ENCODE measurements at places on chromosomes 1 and 21.

DNA sequence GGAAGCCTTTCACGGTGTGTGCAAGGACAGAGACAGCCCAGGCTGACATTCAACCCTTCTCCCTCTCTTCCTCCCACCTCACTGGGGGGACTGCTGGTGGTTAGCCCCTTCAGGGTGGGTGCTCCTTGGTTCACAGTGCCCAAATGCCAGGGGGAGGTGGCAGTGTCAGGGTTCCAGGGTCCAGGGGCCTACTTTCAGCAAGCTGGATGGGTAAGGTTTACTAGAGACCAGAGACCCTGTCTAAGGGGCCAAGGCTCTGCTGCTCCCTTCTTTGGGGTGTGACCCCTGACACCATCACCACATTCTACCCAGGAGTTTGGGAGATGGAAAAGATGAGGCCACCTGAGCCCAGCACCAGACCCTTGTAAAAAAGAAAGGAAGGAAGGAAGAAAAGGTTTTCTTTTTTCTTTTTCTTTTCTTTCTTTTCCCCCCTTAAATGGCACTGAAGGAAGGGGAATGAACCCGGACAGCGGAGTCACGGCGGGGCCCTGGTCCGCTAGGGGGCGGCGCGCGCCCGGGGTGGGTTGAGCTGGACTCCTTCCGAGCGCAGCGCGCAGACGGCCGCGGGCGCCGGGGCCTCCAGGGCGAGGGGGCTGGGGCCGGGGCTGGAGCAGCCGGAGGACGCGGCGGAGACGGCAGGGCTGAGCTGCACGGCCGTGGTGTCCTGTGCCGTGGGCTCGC lies 18.8 kb downstream of the KNCN start:
- DNase-seq = peak; percentile 77

- no peak for DNase-seq
Measured at GRCh38 chr21:38797470-38797869, 8.3 kb upstream of the ETS2 start.

- DNase-seq = peak; percentile 49
Measured at GRCh38 chr1:204929487-204930154, 59.0 kb downstream of the NFASC start.

DNA sequence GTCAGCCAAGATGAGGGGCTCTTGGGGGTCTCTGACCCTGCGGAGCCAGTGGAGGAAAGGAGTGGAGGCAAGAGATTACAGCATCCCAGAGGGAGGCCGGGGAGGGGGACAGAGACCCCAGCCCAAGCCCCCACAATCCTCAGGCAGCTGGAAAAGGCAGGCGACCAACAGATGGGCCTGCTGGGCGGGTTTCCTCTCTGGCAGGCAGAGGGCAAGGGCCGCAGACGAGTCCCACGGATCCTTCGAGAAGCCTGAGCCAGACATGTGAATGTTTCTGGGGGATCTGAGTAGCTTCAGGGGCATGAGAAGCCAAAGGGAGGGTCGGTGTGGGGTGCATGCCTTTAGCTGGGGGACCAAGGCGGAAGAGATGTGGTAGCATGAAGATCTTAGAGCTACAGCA lies 2.1 kb upstream of the PLEKHA6 start:
- no peak for DNase-seq

DNA sequence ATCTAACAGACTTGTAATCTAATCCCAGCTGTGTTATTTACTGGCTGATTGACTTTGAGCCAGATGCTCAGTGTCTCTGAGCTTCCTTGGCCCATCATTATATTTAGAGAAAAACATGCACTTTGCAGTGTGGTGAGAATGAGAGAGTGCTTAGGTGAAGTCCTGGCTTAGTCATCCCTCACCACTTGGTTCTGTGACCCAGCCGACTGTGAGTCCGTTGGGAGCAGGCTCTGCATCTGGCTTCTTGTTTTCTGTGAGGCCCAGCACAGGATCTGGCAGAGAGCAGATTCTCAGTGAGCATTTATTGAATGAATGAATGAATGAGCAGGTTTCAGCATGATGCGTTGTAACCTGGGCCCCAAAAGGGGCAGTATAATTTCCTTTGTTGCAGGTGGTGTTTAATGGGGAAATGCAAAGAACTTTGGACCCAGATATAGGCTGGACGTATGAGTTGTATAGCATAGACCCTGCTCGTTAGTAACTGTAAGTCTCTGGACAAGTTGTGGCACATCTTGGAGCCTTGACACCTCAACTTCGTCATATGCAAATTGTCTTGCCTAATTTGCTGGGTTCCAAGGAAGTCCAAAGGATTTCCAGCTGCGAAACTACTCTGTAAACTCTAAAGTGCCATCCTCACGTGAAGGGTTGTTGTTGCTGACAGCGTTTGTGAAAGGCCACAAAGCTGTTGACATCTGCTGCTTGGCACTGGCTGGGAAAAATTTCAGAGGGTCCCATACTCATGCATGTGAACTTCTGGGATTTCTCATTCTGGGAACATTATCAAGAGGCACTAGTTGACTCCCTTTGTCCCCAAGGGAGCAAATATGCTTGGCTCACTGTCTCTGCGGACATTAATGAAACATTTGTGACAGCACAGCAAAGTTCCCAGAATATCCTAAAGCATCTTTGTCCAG lies 138.8 kb upstream of the USP24 start:
- no peak for DNase-seq

DNA sequence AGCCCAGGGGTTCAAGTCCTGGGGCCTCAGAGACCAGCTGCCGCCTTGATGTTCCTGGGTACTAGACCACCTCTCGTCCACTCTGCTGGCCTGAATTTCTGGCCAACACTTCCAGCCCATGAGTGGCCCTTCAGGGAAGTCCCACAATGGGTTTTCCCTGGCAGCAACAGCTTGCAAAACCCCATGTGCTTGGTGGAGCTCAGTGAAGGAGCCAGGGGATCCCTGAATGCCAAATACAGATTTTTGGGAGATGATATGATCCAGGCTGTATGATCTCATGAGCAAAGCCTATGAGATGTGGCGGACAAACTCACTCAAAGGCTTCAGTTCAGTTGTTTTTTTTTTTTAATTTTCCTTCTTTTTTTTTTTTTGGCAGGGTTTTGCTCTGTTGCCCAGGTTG lies 9.6 kb upstream of the RASSF5 start:
- no peak for DNase-seq

DNA sequence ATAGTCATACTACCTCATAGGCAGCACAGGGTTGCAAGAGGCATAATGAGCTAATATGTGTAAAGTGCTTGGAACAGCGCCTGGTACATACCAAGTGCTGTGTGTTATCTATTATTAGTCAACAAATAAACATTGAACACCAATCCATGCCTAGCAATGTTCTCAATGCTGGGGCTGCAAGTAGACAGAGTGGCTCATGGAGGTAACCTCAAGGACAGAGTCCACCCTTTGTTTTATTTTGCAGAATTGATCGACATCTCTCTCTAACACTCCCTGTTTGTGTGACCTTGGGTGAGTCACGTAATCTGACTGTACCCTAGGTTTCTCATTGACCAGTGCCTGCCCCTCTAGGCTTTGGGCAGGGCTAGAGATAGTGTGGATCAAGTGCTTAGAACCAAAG lies 164.0 kb upstream of the KLHDC7A start:
- no peak for DNase-seq

DNA sequence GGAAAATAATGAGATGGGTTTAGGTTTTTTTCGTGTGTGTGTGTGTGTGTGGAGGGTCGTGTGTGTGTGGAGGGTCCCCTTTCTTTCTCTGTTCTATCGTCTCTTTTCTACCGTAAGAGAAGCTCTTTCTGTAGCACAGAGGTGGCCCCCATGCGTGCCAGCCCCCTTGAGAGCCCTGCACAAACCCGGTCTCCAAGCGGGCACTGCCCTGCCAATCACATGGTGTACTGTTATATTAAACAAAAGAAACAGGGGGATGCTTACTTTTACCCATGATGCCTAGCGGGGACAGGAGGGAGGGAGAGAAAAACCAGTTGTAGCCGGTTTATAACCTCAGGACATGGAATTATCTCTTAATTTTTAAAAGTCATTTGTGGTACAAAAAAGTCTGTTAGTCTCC lies 41.0 kb downstream of the GATAD2B start:
- peak; percentile 86 for DNase-seq

Data from retina (tissue), 1 donor.